Smooth muscle cell of the brain vasculature (primary cell): ENCODE measurements at places on chromosomes 2 and 18.

- DNase-seq, result no peak
Measured at GRCh38 chr2:173457366-173457765, 102.7 kb downstream of the CDCA7 start.

DNA sequence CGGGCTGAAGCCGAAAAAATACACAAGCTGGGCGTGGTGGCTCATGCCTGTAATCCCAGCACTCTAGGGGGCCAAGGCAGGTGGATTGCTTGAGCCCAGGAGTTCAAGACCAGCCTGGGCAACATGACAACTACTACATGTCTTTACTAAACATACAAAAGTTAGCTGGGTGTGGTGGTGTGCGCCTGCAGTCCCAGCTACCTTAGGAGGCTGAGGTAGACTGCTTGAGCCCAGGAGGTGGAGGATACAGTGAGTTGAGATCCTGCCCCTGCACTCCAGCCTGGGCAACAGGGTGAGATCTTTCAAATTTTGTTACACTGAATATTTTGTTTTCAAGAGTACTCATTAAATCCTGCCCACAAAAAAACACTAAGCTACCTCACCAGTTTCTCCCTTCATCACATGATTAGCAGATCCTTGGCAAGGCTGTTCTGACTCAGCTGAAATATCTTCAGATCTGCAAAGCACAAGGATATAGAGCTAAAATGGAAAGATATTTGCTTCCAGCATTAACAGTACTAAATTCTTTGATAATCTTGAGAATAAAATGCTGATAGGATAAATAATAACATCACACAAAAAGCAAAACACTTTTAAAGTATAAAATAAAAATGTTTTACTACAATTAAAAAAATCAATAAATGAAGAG is 28.2 kb upstream of the MCM6 start:
- no peak for DNase-seq

DNA sequence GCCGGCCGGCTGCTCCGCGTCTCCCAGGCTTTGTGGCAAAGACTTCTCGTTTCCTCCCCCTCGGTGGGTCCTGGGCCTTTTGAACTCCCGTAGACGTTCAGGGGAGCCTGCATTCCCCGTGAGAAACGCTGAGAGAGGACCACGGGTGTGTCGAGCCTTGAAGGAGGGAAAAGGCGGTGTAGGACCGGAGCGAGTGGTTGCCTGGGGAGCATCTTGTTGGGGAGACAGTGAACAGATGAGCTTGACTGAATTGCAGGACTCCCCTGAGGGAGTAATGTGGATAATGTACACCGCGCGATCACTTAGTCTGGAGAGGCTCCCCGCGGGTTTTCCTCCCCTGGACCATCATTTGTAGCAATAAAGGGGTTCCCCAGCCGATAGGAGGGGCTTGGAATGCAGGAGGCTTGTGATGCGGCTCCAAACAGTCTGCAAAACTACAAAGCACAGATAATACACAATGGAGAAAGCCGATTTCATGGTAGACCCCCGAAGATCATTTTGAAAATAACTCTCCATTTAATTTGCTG is 769 bp downstream of the ALMS1 start:
- DNase-seq, result no peak

- DNase-seq, result no peak
Measured at GRCh38 chr18:75141734-75142133, 67.2 kb downstream of the PTGR3 start.

DNA sequence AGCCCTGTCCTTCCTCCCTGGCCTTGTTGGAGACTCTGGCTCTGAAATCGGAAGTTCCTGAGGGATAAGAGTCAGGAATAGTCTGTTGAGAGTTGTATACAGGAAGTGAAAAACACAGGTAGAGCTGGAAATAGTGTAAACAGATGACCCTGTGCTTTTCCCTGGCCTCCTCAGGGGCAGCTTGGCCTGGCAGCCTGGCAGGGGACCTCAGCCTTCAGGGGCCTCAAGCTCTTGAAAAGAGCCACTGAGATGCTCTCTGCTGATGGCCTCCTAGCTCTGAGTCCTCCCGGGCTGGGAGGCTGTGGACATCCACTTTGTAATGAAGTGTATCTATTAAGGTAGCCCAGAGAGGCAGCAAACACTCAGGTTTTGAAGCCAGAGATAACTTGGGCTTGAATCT is 79.3 kb downstream of the DDX1 start:
- DNase-seq, result no peak

GRCh38 chr2:23629772-23630480 is 244.9 kb downstream of the KLHL29 start:
- no peak for DNase-seq

- DNase-seq, result no peak
Measured at GRCh38 chr18:45084206-45084605, 403.5 kb downstream of the SETBP1 start.

DNA sequence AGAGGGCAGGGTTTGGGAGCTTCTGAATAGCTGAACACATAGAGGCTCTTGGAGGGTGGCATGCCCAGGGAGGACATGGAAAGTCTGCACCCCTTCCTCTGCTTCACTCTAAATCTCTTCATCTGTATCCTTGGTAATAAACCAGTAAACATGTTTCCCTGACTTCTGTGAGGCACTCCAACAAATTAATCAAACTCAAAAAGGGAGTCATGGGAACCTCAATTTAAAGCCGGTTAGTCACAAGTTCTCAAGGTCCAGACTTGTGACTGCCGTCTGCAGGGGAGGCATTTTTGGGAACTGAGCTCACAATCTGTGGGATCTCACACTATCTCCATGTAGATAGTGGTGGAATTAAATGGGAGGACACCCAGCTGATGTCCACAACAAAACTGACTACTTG is 33.1 kb upstream of the STON1 start:
- DNase-seq, result no peak

DNA sequence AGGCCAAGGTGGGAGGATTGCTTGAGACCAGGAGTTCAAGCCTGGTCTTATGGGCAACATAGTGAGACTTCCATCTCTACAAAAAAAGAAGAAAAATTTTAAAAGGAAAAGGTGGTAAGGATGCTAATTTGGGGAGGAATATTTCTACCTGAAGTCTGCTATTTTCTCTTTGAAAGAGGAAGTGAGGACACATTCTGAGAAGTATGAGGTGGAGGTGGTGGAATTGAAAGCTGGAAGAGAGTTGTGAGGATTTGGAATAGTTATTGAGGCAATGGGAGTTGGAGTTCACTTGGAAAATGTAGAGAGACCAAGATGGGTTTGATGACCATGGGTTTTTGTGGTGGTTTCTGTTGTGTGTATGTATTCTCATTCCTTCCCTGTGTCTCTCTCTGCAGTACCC is 29.3 kb downstream of the EML4 start:
- DNase-seq, result no peak

DNA sequence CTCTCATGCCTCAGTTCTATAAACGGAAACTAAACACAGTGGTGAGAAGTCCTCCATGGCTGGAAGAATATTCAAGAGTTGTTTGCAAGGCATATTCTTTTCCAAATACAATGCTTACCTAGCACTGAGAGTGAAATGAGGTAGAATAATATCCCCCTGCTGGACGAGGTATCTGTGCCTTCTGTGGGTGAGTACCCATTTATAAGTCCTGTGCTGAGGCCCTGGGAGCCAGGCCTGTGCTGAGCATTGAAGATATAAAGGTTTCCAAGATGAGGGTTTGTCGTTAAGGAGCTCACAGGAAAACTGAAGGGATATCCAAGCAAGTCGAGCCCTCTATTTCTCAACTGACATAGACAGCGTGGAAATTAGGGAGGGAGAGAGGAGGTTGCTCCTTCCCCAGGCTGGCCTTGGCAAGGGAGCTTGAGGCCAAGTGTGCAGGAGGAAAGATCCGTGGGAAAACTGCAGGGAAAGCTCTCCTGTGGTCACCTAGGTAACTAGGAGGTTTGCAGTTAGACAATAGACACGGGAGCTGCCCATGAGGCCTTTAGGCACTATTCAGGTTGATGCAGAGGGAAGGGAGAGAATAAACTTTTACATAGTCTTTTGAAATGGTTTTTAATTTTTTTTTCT is 17.6 kb downstream of the PTPRM start:
- no peak for DNase-seq

DNA sequence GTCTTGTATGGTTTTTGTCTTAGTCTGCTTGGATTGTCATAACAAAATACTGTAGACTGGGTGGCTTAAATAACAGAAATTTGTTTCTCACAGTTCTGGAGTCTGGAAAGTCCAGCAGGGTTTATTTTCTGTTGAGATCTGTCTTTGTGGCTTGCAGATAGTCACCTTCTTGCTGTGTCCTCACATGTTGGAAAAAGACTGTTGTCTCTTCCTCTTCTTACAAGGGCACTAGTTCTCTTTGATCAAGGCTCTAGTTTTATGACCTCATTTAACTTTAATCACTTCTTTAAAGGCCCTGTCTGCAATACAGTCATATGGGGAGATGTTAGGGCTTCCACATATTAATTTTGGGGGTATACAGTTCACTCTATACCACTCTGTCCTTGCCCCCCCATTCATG is 56.5 kb downstream of the NBEAL1 start:
- DNase-seq, result no peak

DNA sequence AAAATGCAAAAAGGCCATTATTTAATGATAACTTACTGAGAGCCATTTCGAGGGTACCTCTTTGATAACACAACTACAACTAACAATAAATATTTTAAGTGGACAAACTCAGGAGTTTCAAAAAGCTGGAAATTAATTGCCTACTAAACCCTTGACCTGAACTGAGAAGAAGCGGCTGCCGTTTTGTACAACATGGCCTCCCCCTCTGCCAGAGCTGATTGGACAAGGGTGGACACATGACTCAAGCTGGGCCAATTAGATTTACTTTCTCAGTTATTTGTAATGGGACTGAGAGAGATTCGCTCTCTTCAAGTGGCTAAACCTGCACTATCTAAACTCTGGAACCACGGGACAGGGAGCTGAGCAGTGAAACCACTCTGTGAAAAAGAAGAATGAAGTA is 135.9 kb upstream of the SERPINE2 start:
- no peak for DNase-seq

DNA sequence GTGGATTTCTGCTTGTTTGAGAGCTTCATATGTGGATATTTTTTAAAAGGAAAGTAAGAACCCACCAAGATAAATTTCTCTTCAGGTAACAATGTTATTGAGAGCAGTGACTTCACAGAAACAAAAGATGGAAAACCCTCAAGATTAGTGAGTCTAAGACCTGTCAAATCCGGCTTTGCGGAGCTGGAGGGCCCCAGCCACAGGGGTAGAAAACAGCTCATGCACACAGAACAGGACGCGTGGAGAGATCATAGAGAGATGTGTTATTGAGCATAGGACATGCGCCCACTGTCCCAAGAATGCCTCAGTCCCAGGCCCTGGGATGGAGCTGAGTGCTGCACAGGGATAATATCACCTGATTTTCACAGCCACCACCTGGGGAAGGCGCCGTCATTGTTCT is 21.3 kb downstream of the EDAR start:
- no peak for DNase-seq

GRCh38 chr18:23690505-23691068 is 1.3 kb downstream of the LAMA3 start:
- no peak for DNase-seq

DNA sequence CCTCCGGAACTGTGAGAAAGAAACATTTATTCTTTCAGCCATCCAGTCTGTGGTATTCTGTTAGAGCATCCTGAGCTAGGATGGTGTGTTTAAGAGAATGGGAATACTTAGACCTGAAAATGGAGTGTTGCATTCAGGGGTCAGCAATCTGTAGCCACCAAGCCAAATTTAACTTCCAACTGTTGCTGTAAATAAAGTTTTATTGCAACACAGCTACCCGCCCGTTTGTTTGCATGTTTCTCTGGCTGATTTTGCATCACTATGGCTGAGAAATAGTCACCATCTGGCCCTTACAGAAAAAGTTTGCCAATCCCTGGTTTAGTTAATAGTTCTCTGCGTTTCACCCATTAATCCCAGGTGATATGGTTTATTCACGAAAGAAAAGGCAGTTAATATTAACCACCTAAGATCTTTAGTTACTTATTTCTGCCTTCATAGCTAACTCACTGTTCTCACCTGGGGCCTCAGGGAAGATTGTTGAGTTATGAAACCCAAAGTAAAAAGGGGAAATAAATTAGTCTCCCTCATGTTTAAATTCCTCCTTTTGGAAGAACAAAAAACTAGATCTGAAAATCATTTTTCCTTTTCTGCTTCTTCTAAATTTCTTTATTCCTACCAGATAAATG is 9.5 kb upstream of the CYS1 start:
- no peak for DNase-seq

- no peak for DNase-seq
Measured at GRCh38 chr2:88082781-88083180, 15.2 kb downstream of the SMYD1 start.

DNA sequence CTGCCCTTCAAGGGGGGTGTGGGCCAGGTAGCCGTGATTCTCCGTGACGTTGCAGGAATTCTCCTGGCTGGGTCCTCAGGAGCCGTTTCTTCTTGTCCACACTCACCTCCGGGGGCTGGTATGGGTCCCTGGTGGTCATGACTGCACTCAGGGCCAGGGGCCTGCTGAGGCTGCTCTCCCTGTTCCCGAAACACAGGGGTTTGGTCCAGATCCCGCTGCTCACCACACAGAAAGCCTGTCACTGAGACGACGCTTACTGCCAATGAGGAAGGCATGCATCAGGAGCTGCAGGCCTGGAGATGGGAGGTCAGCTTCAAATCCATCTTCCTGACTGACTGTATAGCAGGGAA is 160.7 kb downstream of the RTP5 start:
- no peak for DNase-seq

- DNase-seq, result no peak
Measured at GRCh38 chr2:107473150-107473549, 353.5 kb upstream of the RGPD4 start.

- DNase-seq, result no peak
Measured at GRCh38 chr2:29618024-29618423, 303.4 kb downstream of the ALK start.

- no peak for DNase-seq
Measured at GRCh38 chr2:240974771-240975572, 23.4 kb upstream of the SNED1 start.

DNA sequence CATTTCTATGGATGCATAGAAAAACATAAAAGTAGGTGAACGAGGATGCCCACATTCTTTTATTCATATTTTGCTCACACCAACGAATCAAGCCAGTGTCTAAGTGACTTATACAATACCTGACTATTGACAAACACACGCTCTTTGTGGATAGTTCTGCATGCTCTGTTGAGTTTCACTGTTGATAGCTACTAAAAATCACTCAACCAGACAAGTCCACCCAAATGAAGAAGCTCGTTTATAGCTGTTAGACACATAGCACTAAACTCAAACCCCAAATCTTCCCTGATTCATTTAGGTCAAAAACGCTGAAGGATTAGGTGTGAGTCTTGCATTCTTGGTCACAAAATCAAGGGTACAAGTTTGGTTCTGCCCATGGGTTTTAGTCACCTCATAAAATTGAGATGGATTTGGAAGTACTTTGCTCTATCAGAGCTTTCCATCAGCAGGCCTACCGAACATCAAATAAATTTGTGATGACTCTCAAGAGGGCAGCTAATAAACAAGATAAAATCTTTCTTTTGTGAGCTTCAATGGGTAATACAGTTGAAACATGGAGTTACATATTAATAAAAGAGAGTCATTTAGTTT is 92.7 kb upstream of the ETAA1 start:
- DNase-seq, result no peak

DNA sequence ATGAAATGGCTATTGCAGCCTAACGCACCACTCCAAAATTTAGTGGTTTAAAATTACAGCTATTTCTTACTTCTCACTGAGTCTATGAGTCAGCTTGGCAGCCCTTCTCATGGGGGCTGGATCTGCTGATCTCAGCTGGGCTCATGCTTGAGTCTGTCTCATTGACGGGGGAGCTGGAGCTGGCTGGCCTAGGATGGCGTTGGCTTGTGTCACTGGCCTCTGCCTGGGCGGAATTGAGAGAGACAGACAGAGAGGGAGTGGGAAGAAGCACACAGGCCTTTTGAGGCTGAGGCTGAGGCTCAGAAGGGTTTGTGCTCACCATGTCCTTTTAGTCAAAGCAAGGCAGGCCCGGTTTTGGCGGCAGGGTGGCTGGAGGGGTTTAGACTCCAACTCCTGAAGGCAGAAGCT is 412.1 kb upstream of the MYT1L start:
- no peak for DNase-seq
